Anterior cingulate cortex (tissue), 58 donors: ENCODE measurements at places on chromosomes 6 and 20.
A peak's percentile ranks its signal among the peaks of the same experiment; 100 is the strongest.

- no peak for DNase-seq
Measured at GRCh38 chr6:40397287-40398033, 189.7 kb downstream of the LRFN2 start.

DNA sequence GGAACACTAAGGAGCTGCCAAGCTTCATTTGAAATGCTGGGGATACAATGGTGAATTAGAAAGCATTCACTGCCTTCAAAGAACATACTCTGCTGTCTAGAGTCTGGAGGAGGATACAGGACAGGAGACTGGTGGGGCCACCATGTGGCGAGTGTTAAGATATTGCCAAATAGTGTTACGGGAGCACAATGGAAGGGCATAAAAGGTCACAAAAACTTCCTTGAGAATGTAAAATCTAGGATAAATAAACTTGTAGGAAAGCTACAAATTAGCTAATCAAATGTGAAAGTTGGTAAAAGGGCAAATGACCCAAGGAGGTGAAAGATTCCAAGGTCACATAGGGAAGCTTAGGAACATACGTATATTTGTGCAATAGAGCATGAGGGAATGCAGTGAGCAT, 271.7 kb downstream of the RFPL4B start:
- no peak for DNase-seq

DNA sequence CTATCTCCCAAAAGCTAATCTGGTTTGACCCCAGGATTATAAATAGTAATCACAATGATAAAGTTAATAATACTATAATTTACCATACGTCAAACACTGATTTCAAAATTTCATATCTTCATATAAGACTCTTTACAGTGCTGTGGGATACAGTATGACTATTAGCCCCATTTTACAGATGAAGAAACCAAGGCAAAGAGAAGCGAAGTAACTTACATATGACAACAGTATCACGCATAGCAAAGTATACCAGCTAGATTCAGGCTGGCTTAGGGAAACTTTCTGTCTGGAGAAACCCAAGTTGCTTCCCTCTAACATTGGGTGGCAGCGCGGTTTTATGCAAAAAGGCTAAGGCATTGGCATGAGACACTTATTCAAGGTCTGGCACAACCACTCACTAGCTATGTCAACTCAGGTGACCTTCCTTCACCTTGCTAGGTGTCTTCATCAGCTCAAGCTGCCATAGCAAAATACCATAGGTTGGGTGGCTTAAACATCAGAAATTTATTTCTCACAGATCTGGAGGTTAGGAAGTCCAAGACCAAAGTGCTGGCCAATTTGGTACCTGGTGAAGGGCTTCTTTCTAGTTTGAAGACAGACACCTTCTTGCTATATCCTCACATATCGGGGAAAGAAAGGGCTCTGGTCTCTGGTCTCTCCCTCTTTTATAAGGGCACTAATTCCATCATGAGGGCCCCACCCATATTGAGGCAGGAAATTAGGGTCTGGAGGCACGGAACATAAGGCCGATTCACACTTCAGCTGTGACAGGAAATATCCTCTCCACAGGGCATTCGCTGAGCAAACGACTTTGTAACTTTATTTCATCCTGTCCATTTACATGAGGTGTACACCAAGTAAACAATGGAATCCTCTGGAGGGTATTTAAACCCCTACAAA, 22.4 kb upstream of the UTRN start:
- no peak for DNase-seq

DNA sequence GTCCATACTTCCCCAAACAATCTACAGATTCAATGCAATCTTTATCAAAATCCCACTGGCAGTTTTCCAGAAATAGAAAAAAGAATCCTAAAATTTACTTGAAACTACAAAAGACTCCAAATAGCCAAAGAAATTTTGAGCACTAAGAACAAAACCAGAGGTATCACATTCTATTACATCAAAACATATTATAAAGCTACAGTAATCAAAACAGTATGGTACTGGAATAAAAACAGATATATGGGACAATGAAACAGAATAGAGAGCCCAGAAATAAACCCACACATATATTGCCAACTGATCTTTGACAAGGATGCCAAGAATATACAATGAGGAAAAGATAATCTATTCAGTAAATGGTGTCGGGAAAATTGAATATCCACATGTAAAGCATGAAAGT, 46.0 kb upstream of the FBXO30 start:
- DNase-seq, result no peak

- peak; percentile 83 for DNase-seq
Measured at GRCh38 chr6:43021270-43022047, at the start of gene RRP36. Gene RRP36 (plus strand): TSS chr6:43021623. CDS start chr6:43021655, 32 bp downstream.

- DNase-seq, result no peak
Measured at GRCh38 chr6:36114798-36115408, 15.4 kb upstream of the MAPK13 start.

DNA sequence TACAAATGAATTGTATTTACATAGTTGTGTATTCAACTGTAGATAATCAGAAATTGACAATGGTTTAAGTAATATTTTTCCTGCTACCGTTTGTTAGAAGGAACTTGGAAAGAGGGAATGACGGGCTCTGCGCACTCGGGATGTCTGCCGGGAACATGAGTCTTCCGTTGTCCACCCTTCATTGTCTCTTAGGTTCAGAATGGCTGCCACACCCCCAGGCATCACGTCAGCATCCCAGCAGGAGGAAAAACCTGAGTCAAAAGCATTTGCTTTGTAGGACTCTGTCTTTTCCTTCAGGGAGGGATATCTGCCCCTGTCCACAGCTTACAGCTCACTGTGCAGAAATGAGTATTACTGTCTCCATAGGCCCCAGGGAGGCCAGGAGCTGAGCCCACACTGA, 331.2 kb downstream of the THBS2 start:
- no peak for DNase-seq

GRCh38 chr20:44644230-44644617, 7.3 kb downstream of the ADA start:
- DNase-seq, result no peak

GRCh38 chr6:103335412-103335811, 1524.3 kb downstream of the HACE1 start:
- DNase-seq, result no peak

- no peak for DNase-seq
Measured at GRCh38 chr6:48474830-48475229, 363.8 kb upstream of the PTCHD4 start.
